ENCODE measurements at places on chromosomes 12 and 14. TPM values are rescaled to one million over a fixed set of nuclear protein-coding genes. Genes with fewer than 3 reads are reported as not detected.

- DNase-seq = no peak
Observed at GRCh38 chr14:81363746-81364378, 36.3 kb downstream of the STON2 start.

The ANO2 gene
- total RNA-seq = 7.2 TPM

GRCh38 chr14:34785223-34786006, 71.0 kb upstream of the CFL2 start:
- DNase-seq = no peak

DNA sequence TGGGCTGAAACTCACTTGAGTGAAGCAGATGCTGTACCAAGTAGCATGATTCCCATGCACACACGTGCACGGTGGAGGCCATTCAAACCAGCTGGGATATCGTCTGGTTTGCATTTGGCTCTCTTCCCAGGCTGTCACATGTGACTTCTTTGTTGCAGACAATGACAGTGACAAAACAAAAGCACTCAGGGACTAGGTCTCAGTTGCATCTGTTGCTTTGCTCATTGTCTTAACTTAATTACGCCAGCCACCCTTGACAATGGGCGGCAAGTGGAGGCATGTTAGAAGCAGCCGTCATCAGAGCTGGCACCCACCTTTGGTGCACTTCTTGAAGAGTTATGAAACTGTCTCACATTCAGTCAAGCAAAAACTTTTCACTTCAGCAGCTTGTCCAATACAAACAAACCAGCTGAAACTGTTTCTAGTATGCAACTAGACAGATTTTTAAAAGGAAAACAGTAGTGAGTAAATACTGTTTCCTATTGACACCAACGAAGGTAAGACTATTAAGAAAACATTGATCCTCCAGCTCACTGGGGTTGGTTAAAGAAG, 74.3 kb downstream of the IGF1 start:
- DNase-seq = no peak

DNA sequence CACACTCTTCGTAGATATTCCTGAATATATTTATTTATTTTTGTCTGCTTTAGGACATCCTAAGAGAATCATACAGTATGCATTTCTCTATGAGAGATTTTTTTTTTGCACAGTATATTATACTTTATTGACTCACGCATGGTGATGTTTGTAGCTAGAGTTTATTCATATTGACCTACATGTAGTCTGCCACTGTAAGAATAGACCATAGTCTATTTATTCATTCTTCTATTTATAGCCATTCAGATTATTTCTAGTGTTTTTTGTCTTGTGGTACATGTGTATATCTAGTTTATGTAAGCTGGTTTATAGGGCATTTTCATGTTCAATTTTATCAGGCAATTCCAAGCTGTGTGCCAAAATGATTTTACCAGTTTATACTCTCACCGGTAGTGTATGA, 45.2 kb downstream of the PCNX1 start:
- DNase-seq = no peak

GRCh38 chr14:92430686-92431085, 82.9 kb upstream of the RIN3 start:
- no peak for DNase-seq
